Cardiac septum (tissue), 1 donor: ENCODE measurements at places on chromosomes 2 and 18. TPM values are rescaled to one million over a fixed set of nuclear protein-coding genes. Genes with fewer than 3 reads are reported as not detected.

- DNase-seq, result no peak
These were observed 345.2 kb downstream of the ALK start for GRCh38 chr2:29576231-29576630.

The PSTPIP2 gene
- 1.3 TPM for total RNA-seq

GRCh38 chr18:35071819-35072247, 30.6 kb downstream of the MAPRE2 start:
- DNase-seq, result no peak

DNA sequence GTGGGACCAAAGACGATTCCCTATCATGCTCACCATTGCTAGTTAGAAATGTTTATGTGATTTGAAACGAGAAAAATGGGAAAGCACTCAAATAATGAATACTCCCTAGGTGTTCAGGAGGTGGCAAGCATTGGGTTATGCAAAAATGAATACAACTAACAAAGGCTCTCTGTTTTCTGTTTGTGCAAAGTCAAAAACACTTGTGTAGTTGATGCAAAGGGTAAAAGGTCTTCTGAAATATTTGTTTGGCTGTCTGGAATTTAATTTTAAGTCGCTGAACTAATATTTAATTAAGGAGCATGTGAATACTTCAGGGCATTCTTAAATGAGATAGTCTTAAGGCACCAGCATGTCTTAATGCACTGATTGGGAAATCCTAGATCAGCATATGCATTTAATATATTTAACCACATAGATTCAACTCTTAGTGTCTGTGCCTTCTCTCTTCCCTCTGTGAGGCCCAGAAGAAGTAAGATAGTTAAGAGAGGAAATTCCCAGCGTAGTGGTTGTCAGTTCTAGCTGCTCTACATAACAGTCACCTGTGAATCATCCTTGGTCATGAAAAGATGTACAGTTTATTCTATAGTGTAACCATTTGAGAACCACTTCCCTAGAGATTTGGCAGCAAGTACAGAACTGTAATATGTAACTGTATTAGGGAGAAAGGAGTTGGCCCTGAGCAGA, 111.9 kb downstream of the EPC2 start:
- no peak for DNase-seq

GRCh38 chr2:49914281-49914680, 760.0 kb upstream of the FSHR start:
- no peak for DNase-seq

DNA sequence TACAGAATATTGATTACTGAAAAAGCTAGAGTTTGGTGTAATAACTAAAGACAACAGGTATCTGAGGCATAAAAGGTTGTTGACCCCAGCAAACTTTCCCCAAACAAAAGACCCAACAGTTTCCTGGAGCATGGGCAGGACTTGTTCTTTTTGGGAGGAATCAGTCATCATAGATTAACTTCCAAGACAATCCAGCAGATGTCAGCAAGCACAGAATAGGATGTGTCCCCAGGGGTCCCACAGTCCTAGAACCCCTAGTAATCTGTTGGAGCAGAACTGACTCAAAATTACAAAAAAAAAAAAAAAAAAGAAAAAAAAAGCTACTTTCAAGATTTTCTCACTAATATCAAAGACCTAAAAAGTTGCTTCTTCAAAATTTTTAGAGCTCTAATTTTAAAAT, 564.7 kb upstream of the SLC39A10 start:
- no peak for DNase-seq

DNA sequence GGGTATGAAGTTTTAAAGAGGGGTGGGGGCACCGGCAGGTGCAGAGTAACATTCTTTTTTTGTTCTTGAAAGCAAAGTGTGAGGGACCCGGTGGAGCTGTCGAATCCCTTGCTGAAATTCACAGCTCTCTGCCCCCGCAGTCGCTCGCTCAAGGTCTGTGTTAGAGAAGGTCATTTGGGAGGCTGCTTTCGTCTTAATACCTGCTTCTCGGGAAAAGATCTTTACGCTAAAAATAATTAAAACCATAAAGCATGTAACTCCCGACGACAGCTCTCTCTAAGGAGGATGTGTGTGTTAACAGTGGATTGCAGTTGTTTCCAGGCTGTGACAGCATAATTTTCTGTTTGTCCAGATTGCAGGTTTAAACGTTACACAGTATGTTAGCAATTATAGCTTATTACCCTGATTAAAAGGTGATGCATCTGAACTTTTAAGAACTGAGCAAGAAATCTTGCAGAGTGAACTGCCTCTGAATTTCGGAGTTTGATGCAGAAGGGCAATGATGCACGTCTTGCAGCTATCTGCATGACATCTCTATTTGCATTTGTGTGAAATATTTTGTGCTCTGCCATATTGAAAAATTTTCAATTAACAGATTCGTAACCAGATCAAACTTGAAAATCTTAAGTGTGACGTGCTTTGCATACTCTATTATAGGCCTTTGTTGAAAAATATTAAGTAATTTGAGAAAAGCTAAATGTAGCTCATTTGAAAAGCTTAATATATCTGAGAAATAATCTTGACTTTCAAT, 954 bp downstream of the RAPGEF4 start:
- no peak for DNase-seq

- no peak for DNase-seq
These were observed 22.7 kb downstream of the ATAD2B start for GRCh38 chr2:23904215-23904614.

The THOC1 gene
- 13.5 TPM for total RNA-seq

GRCh38 chr2:12119841-12120240, 373.4 kb downstream of the LPIN1 start:
- DNase-seq, result no peak

DNA sequence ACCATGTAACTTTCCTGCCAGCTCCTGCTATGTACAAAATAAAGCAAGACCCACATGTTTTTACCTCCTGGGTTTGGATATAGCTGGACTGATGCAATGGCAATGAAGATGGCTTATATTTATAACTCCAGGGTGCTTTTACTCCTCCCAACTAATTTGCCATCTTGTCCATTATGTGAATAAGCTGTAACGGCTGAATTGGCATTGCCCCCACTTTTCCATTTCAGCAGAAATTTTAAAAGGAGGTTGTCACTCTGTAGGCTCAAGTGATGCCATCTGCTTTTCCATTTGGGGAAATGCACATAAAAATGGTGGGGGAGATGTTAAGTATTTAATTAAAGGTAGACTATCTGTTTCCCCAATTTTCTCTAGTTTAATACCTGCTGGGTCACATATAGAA, 345.5 kb downstream of the ERBB4 start:
- DNase-seq, result no peak

DNA sequence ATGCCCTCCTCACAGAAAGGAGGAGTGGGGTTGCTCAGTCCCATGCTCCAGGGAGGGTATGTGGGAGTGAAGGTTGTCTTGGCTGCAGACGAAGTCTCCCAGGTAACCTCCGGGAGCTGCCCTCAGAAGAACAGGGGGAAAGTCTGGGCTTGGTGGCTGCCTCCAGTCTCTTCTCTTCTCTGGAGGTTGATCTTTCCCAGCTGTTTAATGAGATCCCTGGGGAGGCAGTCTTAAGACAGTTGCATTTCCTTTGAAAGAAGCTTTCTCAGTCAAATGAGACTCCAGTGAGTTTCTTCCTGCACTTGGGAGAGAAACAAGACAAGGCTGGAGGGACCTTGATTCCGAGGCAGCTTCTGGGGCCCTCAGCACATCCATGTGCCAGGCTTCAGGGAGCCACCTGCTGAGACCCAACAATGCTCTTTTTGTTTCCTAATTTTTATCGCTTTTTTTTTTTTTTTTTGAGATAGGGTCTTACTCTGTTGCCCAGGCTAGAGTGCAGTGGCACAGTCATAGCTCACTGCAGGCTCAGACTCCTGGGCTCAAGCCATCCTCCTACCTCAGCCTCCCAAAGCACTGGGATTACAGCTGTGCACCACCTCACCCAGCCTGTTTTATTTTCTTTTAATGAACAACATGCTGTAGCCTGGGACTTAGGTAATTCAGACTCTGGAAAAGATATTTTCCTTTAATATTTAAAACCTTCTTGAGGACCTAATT, 71.7 kb upstream of the TPO start:
- no peak for DNase-seq

The RIT2 gene
- not detected for total RNA-seq

The TNFRSF11A gene
- 1.0 TPM for total RNA-seq

GRCh38 chr2:195899226-195899625, 169.4 kb downstream of the DNAH7 start:
- no peak for DNase-seq

DNA sequence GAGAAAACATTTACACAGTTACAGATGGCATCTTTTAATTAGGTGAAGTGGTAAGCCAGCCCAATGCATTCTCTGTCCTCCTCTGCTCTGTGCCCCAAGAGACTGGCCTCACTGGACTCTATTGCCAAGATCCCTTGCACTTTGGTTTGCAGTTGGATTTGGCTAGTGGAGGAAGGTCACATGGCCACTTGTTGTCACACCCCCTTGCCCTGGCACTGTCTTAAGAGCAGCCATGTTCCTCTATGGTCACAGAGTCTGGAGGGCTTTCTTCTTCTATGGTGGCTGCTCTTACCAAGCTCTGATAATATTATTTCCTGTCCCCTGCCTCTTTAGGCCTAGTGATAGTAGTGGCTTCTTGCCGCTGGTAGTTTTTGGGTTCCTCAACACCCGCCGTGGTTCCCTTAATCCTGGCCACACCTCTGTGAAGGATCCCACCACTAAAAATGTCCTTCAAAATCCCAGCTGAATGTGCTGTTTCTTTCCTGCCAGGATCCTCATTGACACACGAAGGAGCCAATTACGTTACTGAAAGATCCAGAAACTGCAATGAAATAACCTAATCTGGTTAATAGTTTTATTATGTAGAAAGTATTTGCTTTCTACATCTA, 111.1 kb downstream of the CDC42EP3 start:
- no peak for DNase-seq

DNA sequence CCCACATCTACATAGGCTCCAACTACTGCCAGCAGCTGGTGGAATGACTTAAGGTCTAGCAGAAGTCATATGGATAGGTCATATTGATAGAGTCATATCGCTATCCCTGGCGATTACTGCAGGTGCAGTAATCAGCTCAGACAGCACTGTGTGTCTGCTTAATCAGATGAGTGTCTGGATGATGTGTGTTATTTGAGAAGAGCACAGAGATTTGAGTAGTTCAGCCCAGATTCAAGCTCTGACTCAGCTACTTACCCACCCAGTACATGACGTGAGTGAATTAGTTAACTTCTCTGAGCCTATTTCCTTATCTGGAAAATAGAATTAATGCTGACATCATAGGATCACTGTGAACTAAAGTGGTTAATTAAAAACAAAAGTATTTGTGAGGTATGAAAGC, 78.9 kb downstream of the EHD3 start:
- DNase-seq, result no peak

The CD302 gene
- 10.8 TPM for total RNA-seq

DNA sequence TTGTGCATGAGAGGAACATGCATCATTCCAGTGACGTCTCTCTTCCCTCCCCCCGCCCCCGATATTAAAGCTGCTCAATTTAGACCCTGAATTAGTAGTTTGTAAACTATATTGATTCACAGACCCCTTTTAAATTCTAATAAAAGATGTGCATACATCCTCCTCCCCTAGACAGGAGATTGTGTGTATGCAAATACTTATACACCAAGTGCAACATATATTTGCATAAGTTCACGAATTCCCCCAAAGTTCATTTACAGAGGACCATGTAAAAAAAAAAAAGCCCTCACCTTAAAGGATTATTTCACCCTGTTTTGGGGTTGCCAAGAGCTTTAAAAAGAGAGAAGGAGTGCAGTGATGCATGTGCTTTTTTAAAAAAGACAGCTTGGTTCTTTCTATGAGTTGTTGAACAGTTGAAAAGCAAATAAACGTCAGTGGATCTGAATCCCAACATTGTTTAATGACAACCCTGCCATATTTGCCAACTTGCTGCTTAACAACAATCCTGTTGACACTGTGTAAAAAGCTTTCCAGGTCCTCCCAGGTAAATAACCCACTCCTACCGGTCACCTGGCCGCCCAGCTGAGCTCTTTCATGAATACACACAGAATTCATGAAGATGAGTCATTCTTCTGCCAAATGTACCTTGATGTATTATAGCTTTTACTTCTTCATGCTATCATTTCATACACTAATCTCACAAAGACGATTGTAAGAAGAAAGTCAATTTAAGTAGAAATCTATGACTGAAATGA, 211.5 kb downstream of the IKZF2 start:
- no peak for DNase-seq

The LPIN2 gene
- 9.3 TPM for total RNA-seq

DNA sequence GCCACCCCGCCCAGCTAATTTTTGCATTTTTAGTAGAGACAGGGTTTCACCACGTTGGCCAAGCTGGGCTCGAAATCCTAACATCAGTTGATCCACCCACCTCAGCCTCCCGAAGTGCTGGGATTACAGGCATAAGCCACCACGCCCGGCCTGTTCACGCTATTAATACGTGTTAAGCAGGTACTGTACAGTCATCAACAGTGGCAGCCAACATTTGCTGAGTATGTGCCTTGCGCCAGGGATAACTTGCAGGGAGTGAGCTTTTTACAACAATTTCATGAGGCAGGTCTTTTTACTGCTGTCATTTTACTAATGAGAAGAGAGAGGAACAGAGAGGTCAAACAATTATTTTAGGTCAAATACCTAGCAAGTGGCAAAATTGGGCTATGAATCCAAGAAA, 115.2 kb downstream of the AP1S3 start:
- DNase-seq, result no peak
